Psoas muscle (tissue), 8 donors: ENCODE measurements at places on chromosomes 11 and 22.
A peak's percentile ranks its signal among the peaks of the same experiment; 100 is the strongest.

DNA sequence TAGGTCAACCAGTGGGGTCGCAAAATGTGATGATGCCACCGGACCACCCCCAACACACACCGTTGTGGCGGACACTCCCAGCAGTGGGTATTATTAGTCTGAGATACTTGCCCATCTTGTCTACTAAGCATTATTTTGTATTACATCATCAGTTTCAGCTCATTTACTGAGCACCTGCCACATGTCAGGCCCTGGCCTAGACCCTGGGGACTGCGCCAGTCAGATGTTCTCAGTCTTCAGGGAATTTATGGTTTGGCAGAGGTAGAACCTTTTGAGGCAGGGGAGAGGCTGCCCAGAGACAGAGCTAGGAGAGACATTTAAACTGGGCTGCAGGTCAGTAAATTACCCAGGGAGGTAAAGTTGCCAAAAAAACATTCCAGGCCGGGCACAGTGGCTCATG lies 43.1 kb upstream of the GCAT start:
- DNase-seq: no peak

GRCh38 chr22:25057013-25057881 lies 104.7 kb downstream of the KIAA1671 start:
- DNase-seq: peak; percentile 55

GRCh38 chr11:130874396-130874795 lies 41.9 kb downstream of the SNX19 start:
- no peak for DNase-seq

DNA sequence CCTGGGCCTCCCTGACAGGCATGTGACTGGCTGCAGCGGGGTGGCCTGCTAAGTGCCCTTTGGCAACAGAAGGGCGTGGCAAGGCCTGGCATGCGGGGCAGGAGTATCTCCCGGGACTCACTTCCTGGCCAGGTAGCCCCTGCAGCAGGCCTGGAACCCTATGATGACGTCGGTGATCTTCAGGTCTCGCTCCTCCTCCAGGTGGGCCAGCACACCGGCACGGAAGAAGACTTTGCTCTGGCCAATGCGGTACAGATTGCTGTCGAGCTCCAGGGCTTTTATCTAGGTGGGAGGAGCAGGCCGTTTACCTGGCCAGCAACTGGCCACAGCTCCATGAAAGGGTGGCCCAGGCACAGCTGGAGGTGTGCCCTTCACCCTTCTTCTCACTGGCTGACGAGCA lies 50.9 kb downstream of the APOL1 start:
- no peak for DNase-seq

DNA sequence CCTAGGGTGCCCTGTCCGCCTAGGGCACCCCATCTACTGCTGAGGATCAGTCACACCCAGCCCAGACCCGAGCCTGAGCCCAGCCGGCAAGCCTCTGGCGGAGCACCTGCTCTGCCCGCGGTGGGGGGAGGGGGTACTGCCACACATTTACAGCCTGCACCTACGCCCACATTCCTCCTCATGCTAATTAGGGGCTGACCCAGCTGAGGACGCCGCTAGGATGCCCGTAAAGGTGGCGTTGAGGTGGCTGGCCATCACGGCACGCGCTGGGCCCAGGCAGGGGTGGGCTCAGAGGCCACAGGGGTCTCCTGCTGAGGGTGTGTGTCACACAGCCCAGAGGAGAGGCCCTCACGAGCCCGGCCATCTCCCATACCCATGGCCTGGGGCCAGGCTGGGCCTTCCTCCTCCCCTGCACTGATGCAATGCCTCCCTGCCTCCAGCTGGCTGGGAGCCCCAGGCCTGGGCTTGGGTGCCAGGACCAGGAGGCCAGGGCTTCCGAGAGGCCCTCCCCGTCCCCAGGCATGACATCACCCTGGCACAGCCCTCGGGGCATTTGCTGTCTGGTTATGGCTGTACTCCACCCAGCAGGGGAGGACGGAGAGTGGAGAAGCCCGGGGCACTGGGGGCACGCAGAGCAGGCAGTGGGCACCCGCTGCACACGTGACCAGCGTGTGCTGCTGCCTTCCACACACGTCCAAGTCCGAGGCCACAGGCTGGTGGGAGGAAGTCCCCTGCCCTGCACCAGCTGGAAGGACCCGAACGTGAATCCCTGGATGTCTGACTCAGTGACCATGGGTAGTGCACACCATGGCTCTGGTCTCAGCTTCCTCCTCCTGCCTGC lies 12.7 kb downstream of the DUSP8 start:
- DNase-seq: peak; percentile 97

- DNase-seq: no peak
Measured at GRCh38 chr11:61960532-61960931, 6.9 kb downstream of the FTH1 start.

- DNase-seq: no peak
Measured at GRCh38 chr11:10197091-10197490, 96.9 kb downstream of the SBF2 start.

DNA sequence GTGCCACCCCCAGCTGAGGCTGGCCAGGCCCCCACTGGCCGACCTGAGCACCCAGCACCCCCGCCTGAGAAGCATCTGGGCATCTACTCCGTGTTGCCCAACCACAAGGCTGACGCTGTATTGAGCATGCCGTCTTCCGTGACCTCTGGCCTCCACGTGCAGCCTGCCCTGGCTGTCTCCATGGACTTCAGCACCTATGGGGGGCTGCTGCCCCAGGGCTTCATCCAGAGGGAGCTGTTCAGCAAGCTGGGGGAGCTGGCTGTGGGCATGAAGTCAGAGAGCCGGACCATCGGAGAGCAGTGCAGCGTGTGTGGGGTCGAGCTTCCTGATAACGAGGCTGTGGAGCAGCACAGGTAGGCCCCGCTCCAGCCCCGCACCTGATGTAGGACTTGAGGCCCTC lies 4.7 kb downstream of the ZBTB16 start:
- peak; percentile 81 for DNase-seq

GRCh38 chr11:64368673-64369074 lies 9.7 kb downstream of the RPS6KA4 start:
- DNase-seq: no peak
